LoVo (cell line): ENCODE measurements at places on chromosomes 4 and X.

DNA sequence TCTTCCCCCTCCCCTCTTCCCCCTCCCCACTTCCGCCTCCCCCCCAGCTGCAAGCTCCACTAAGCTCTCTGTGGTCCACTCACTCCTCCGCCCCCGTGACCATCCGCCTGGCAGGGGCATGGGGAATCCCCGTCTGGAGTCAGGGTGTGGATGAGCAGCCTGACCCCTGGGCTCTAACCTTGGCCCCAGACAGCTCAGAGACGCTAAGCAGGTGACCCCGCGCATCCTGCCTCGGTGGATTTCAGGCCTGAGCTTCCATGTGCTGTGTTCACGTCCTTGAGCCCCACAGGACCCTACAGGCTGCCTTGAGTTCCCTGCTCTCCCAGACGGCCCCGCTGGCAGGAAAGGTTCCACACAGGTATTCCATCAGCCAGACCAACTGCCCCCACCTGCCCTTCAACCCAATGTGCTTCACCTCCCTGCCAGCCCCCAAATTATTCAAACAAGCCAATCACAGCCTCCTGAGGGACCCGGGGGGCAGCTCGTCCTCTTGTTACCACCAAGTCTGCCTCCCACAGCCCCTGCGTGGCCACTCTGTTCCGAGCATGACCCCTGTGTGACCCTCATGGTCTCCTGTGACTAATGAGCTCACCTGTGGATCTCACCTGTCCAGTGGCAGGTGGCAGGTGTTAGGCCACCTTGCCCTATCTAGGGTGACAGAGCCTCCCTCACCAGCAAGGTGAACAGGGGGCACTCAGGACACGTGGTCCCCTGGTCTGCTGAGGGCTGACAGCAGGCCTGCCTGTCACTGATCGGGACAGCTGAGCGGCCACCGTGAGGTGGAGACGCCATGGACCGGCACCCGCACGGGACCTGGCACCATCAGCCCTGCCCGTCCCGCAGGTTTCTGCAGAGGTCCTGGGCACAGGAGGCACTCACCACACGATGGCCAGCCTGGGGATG is 73.2 kb upstream of the MXD4 start:
- no peak for DNase-seq

- no peak for DNase-seq
Measured at GRCh38 chr4:2074588-2074987, 15.5 kb downstream of the NAT8L start.

DNA sequence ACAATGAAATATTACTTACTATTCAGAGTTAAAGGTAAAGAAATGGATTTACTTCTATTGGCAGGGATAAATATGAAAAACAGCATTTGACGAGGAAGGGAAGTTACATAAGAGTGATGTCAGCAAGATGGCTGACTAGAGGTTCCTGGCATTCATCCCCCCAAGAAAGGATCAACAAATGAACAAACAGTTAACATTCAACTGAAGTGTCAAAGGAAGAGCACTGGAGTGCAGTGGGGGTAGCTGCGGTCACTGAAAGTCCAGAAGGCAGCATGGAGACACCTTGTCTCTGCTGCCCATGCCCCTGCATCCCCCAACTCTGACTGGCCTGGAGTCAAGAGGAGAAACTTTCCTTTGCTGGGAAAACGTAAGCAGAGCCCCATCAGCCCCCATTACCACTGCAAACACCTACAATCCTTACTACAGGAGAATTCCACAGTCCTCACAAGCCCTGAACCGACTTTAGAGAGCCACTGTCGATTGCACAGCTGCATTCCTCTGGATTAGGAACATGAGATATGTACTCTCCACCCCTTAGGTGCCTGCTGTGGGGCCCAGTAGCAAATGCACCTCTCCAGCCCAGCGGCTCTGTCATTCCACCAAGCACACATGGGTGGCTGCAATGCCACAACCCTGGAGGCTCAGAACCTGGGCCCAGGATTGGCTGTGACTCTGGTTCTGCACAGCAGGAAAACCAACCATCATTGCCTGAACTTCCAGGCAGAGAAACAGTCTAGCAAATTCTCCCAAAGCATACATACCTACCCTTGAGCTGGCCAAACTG is 79.5 kb downstream of the CBR4 start:
- DNase-seq: no peak

DNA sequence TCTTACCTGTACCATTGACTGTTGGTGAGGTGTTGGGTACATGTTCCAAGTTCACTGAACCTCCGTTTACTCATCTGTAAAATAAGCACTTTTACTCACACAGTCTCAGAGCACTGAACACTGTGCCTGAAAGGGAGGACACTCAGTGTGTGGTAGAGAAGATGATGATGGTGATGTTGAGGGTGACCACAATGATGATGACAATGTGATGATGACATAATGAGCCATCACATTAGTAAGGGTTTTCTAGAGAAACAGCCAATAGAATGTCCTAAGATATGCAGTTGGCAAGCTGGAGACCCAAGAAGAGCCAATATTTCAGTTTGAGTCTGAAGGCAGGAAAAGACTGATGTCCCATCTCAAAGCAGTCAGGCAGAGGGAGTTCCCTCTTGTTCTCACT is 315.4 kb upstream of the IGFBP7 start:
- DNase-seq: no peak

DNA sequence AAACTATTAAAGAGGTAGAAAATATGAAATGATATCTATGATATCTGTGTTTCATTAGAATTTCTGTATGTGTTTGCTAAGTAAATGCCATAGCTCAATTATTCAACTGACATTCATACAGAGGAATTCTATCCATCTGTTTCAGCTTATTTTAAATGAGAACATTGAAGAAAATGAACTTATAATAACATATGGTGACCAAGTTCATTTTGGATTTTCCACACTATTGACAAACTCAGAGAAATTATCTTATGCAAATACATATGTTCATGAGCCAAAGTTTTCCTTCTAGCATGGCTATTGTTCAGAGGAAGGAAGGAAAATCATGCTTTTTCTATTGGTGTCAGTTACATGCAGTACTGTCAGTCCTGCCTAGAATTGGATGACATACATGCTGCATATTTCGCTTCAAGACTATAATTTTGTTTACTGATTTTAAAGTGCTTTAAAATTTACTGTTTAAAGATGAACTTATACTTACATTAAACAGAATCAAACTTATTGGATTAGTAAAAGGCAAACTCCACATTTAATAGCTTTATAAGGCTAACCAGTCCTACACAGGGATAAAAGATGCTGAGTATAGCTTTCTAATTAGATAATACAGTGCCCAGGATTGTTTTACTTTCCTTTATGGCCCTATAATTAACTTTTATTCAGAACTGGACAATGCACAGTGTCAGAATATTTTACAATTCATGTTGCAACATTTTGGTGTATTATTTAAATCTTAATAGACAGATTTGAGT is 646.2 kb downstream of the TRAM1L1 start:
- DNase-seq: no peak

DNA sequence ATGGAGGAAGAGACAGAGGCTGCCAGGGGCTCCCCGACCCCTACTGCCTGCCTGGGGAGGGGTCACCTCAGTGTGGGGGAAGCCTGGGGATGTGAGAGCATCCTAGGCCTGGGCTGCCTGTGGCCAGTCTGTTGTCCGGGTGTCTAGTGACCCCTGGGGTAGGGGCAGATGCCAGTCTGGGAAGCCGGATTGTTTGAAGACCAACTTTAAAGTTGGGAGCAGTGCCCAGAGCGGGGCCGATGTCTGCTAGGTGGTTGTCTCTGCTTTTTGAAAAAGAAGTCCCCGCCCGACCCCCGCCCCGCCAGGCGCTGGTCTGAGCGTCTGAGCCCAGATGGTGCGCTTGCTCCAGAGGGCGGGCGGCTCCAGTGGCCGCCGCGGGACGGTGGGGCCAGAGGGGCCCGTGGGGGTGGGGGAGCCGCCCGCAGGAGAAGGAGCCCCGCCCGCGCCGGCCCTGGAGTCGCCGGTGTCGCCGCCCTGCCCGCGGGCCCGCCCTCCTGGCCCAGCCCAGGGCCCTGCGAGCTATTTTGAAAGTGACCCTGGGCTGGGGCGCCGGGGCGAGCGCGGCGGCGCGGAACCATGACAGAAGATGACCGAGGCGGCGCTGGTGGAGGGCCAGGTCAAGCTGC is at the start of gene DOK7:
Gene DOK7 (plus strand): TSS at position 517 of the 626 bp plus-strand sequence. CDS start 70 bp downstream, at position 587.
- peak; percentile 33 for DNase-seq

- DNase-seq: no peak
Measured at GRCh38 chr4:118318931-118319330, 33.9 kb downstream of the PRSS12 start.

- DNase-seq: no peak
Measured at GRCh38 chrX:119359618-119360382, 39.3 kb upstream of the SLC25A43 start.

- DNase-seq: no peak
Measured at GRCh38 chr4:89939994-89940393, 45.3 kb downstream of the MMRN1 start.

GRCh38 chr4:119692001-119692400 is 63.4 kb upstream of the PDE5A start:
- DNase-seq: no peak

GRCh38 chr4:127698789-127699200 is 31.4 kb upstream of the SLC25A31 start:
- no peak for DNase-seq

GRCh38 chr4:19298998-19299397 is 952.7 kb upstream of the SLIT2 start:
- DNase-seq: no peak

- DNase-seq: no peak
Measured at GRCh38 chrX:105773801-105774200, 48.5 kb upstream of the NRK start.

DNA sequence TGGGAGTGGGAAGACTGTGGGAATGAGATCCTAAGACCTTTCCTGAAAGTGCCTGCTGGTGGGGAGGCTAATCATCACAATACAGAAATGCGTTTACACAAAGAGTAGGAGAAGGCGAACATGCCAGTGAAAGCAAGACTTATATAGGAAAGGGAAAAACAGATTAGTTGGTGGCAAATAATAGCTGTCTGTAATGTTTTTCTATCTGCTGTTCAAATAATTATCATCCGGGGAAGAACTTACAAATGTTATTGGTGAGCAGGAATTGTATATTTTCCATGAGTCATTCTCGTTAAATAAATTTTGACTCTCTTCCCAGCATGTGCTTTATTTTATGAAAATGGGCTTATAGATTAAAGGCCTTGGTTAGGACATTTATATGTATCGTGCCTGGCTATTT is 196.5 kb downstream of the ARHGAP10 start:
- DNase-seq: peak; percentile 14

- no peak for DNase-seq
Measured at GRCh38 chr4:176818531-176818930, 25.8 kb upstream of the VEGFC start.

DNA sequence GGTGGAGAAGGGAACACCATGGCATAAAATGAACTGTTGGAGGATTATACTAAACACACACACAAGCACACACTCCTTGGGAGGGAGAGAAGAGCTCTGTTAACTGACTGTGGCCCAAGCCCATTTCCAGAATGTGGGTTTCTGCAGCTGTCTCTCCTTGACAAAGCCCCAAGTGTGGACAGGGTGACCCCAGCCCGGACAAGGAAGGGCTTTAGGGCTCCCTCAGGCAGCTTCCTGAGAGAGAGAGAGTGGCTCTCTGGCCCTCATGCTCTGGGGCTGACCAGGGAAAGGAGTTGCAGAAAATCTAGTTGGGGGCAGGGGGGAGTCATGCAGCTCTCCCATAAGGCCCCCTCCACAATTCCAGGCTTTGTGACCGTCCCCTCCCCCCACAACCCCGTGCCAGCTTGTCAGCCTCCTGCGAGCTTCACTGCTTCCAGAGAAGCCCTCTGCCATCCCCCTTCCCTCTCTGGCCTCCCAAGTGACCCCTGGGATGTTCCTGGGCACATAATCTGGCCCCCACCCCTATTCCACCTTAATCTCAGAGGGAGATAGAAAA is 590 bp downstream of the ARHGEF9 start:
- DNase-seq: no peak
